Activated CD4-positive, alpha-beta T cell treated with anti-CD3 and anti-CD28 coated beads, Interleukin-2, amount 50 U/mL, for 16 hours (primary cell): ENCODE measurements at places on chromosomes 13 and 19.

DNA sequence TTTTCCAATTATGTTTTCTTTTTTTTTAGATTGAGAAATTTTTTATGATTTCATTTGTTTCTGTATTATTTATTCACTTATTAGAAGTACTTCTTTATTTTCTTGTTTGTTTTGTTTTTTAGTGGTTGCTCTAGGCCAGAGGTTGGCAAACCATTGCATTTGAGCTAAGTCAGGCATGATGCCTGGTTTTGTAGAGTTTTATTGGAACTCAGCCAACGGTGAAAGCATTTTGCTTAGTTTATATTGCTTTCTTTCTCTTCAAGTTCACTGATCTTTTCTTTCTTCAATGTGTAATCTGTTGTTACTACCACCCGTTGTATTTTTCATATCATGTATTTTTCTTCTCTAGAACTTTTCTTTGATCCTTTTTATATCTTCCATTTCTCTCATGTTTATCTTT lies 19.7 kb downstream of the ZNF567 start:
- no peak for DNase-seq

DNA sequence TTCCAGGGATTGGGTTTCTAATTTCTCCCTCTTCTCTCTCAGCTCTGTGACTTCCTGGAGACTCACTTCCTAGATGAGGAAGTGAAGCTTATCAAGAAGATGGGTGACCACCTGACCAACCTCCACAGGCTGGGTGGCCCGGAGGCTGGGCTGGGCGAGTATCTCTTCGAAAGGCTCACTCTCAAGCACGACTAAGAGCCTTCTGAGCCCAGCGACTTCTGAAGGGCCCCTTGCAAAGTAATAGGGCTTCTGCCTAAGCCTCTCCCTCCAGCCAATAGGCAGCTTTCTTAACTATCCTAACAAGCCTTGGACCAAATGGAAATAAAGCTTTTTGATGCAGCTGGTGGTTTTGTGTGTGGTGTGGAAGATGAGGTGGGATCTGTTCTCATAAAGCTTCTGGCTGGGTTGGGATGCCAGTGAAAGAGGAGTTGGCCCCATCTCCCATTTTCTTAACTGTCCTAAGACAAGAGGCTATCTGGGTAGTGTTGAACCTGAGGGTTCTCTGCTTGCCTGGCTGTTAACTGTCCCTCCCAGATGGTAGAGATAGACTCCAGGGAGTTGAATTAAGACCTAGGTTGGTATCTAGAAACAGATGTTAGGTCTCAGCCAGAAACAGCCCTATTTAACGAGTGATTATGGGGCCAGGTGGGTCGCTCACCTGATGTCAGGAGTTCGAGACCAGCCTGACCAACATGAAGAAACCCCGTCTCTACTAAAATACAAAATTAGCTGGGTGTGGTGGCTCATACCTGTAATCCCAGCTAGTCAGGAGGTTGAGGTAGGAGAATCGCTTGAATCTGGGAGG lies 1.6 kb downstream of the FTL start:
- DNase-seq, result no peak

DNA sequence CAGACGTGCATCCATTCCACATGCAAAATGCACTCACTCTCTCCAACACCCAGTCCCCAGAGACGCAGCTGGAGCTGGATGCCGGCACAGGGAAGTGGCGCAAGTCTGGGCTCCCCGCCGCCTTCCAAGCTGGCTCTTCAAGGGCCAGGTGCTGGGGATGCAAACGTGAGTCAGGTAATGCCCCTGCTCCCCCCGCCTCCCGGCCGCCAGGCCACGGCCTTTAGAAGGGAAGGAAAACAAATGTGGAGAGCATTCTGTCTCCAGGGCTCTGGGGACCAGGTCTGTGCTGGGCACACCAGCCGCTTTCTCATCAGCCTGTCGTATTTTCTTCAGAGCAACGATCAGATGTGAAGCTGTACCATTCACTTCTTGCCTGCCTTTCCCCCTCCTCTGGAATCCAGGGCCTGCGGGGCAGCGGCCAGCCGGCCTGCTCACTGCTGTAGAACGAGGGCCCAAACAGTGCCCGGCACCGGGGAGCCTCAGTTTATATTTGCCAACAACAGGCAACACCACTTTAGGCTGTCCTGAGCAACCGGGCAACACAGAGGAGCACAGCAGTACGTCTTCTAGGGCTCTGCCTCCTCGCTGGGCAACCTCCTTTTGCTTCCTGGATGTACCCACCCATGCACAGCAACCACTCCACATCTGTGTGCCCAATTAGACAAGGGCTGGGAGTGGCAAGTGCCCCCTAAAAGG lies 3.8 kb downstream of the RAB20 start:
- no peak for DNase-seq

DNA sequence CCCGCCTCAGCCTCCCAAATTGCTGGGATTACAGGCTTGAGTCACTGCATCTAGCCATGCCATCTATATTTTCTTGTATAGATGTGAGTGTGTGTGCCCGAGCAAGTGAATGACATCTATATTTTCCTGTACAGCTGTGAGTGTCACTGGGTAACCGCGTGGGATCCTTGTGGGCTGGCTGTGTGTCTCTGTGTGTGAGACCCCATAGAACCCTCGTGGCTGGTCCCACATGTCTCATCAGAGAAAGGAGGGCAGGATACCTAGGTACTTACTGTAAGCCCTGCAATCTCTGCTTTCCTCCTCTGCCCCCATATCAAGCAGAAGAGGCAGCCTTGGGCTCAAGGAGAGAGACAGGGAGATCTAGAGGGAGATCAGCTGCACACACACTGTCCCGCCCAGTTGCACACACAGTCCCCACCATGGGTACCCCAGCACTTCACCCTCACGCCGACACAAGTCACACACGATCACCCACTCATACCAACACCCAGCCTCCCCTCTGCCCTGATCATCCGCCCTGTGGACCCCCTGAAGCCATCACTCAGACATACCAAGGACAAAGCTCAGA lies 655 bp downstream of the DENND1C start:
- DNase-seq, result peak; percentile 23

- DNase-seq, result no peak
Observed at GRCh38 chr13:35621989-35622388, 145.5 kb upstream of the MAB21L1 start.

DNA sequence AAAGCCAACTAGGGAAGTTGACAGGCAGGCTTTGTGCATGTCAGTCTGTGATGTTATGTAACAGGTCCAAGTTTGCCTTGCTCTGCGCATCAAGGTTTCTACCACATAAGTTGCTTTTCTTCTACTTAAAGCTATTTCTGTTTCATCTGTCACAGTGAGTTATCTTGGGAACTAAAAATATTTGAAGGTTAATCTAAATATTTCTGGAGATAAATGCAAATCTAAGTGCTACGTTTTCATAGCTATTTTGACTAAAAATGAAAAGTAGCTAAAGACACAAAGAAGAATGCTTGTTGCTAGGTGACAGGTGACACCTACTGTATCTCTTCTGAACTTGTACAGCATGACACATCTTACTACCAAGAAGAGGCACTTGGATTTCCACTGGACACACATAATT lies 135.6 kb downstream of the KLF12 start:
- DNase-seq, result peak; percentile 8

DNA sequence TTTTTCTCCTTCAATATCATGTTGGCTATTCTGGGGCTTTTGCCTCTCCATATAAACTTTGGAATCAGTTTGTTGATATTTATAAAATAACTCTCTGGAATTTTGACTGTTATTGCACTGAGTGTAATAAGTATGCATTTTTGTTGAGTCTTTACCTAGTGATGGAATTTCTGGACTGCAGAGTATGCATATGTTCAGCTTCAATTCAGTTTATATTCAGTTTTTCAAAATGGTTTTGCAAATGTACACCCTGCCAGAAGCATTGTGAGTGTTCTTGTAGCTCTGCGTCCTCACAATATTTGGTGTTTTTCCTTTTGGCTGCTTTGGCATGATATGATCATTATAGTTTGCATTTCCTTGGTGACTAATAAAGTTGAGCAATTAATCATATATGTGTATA lies 43.1 kb downstream of the RASL11A start:
- no peak for DNase-seq

- DNase-seq, result no peak
Observed at GRCh38 chr13:76754414-76754813, 131.8 kb downstream of the KCTD12 start.

DNA sequence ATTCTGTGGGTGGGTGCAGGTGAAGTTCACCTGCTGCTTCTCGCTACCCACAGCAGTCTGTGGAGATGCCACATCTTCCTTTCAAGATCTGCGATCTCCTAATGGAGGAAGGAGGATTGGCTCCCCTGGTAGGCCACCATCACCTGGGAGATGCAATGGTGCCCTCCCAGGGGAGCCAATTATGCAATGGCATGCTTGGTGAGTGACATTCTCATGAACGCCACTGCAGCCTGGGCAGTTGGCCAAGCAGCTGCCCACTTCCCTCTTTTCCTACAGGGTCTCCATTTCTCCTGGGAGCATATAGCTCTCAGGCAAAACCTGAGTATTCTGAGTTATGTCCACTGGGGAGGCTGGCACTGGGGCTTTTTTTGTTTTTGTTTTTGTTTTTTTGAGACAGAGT lies 83.5 kb upstream of the KCTD15 start:
- DNase-seq, result no peak

DNA sequence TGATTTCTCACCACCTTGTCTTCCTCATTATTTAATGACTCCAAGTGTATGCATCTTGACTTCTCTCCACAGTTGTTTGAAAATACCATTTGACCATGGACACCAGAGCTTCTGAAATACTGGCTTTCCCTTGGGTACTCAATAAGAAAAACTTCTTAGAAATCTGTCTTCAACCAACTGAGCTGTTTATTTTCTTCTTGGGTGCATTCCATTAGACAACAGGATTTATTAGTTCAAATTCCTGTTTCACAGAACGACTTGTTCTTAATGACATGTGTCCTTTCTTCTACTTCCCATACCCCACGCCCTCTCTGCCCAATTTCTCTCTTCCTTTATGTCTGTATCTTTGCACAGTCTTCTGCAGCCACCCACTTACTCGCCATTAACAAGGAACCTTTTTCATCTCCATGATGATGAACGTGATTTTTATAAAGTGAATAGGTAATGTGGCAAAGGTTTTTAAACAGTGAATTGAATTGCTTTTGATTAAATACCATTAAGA lies 11.3 kb upstream of the ITM2B start:
- no peak for DNase-seq

DNA sequence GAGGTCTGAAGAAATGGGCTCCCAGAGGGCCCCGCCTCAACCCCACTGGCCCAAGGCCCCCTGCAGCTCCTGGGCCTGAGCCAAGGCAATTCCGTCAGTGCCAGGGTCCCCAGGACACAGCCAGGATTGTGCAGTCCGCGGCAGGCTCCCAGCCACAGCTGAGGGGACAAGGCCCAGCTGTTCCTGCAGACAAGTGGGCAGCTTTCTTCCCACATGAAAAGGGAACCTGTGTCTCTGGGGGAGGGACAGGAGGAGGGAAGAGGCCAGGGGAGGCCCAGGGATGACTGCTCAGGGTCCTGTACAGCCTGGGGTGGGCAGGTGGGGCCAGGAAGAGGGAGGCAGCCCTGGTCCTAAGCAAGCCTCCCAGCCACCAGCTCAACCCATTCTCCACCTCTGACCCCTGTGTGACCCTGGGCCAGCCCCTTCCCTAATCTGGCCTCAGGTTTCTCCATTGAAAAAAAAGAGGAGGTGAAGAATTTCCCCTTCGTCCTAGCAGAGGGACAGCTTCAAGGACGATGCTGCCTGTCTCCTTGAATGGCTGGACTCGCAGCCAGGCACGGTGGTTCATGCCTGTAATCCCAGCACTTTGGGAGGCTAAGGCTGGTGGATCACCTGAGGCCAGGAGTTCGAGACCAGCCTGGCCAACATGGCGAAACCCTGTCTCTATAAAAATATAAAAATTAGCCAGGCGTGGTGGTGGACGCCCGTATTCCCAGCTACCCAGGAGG lies 20.5 kb upstream of the VSTM2B start:
- DNase-seq, result no peak

DNA sequence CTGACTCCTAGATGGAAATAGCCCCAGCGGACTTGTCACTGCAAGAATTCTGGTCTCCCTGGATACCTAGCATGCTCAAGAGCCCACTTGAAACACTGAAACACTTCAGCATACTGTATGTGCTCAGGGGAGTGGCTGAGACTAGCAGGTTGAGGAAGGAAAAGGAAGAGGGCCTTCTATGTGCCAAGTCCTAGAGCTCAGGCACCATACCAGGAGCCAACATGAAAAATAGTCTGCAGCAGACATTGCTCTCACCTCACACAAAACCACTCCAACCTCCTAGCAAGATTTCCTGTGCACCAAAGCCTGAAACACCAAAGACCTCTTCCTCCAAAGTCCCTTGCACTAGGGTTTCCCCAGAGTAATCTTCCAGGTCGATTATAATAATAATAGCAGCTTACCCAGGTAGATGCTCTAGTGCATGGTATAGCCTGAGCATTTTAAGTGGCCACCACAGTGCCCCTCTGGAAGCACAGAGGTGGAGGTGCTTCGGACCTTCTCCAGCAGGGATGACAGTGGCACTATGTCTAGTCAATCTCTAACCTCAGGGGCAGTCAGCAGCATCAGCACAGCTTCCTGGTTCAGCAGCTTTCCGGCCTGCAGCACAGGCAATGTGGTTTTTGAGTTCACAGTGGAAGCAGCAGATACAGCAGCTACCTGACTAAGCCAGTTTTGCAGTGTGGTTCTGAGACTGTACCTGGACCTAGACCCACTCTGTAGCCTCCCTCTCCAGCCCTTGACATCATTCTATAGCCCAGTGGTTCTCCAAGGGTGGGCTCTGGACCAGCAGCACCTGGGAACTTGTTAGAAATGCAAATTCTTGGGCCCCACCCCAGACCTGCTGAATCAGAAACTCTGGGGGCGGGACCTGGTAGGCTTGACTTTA lies 45.6 kb upstream of the UBE2L5 start:
- DNase-seq, result peak; percentile 85

- no peak for DNase-seq
Observed at GRCh38 chr13:105518086-105518485, 1017.4 kb downstream of the EFNB2 start.

GRCh38 chr13:102999499-102999898 lies 66.7 kb downstream of the SLC10A2 start:
- no peak for DNase-seq

DNA sequence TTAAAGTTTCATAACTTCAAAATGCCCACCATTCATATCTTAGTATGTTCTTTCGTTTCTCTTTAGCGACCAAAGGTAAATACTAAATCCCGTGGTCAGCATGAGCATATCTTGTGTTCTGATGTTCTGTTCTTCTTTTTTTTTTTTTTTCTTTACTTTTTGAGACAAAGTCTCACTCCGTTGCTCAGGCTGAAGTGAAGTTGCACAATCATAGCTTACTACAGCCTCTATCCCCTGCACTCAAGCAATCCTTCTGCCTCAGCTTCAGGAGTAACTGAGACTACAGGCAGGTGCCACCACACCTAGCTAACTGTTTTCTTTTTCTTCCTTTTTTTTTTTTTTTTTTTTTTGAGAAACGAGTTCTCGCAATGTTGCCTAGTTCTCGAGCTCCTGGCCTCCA lies 60.9 kb upstream of the ATP12A start:
- no peak for DNase-seq

GRCh38 chr13:51815848-51816247 lies 11.9 kb upstream of the DHRS12 start:
- no peak for DNase-seq
